Effector memory CD4-positive, alpha-beta T cell (primary cell): ENCODE measurements at places on chromosomes 11 and 22.

DNA sequence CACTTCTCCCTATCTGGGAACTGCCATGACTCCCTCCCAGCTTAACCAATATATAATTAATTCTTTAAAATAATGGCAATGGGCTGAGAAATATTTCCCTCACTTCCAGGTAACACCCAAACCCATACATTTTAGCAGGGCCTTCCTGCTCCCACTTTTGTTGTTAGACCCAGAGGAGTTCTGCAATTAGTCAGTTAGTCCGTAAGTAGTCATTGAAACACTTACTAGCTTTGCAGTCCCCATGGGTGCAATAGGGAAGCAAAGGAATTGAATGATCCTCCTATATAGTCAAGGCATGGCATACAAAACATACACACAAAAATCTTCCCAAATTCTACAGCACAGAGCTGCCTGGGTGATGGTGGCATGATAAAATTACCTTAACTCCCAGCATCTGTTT is 254.0 kb upstream of the TBCEL start:
- no peak for DNase-seq

DNA sequence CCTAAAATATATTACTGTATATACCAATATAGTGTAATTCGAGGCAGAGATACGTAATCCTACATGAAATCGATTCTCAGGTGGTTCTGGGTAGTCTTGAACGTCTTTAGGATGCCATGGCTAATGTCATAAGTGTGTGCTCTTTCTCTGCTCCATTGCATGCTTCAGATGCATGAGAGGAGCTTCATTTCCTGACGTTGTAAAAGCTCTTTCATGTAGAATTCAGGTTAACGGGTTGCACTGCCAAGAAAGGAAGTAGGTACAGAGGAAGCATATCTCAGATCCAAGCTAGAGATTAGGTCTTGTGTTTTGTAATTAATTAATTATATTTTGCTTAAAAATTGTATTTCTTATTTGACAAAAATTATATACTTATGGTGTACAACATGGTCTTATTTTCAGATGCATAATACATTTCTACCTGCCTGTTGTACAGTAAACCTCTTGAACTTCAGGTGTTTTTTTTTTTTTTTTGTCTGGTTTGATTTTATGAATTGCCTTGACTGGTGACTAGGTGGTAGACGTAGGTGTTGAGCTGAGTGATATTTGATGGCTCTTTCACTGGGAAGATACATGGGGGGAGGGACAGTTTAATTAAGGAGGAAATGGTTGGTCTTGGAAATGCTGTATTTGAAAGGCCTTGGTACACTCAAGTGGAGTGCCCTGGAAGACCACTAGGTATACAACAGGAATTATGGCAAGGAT is 9.3 kb downstream of the NUP50 start:
- DNase-seq = no peak

GRCh38 chr22:25069758-25070481 is 117.4 kb downstream of the KIAA1671 start:
- no peak for DNase-seq

- DNase-seq = no peak
Measured at GRCh38 chr11:9803685-9804418, 140.0 kb downstream of the SWAP70 start.

DNA sequence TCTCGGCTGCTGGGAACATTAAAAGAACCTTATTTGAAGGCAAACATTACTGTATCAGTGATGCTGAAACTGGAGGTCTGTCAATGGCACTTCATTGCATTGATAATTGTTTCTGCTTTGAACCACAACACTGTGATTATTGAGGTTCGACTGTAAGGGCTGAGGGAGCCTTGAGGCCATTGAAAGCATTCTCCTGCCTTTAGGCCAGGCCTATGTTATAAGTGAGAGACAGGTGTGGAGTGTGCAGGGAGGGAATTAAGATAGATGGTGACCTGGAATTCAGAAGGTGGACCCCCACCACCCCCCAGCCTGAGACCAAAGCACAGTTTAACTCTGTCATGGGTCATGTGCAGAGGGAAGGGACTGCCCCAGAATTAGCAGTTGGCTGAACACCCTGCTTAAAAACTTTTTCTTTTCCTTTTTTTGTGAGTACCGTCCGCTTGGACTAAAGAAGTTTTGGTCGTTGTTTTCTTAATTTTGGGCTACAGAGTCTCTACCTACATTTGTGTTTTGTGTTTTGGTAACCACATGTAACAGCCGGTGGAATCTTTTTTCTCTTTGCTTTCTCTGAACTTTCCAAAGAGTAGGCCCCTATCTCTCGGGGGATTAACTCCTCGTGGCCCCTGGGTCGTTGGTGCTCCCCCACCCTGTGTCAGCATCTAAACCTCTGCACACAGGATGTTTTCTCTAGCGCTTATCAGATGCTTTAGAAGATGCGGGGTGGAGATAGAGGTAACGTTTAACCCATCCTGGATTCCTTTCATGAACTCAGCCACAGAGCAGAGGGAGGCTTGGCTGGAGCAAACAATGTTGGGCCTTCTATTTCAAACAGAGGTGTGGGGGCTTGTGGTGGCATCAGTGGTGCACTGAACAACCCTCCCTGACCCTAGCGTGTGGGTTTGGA is 43.7 kb downstream of the ZBTB16 start:
- DNase-seq = no peak

GRCh38 chr11:60844045-60844869 is 2.3 kb downstream of the CCDC86 start:
- no peak for DNase-seq
